H7 (cell line): ENCODE measurements at places on chromosomes 4 and X. TPM values are rescaled to one million over a fixed set of nuclear protein-coding genes. Genes with fewer than 3 reads are reported as not detected.

DNA sequence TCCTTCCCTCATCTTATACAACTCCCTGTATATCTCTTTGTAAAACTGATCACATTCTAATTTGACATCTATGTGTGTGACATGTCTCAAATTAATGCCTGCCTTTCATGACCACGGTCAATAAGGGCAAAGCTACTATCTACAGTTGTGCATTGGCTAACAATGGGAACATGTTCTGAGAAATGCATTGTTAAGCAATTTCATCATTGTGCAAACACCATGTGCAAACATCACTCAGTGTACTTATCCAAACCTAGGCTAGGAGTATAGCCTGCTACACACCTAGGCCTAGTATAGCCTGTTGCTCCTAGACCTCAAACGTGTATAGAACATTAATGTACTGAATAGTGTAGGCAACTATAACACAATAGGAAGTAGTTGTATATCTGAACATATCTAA lies 95.0 kb downstream of the BANK1 start:
- no peak for DNase-seq

DNA sequence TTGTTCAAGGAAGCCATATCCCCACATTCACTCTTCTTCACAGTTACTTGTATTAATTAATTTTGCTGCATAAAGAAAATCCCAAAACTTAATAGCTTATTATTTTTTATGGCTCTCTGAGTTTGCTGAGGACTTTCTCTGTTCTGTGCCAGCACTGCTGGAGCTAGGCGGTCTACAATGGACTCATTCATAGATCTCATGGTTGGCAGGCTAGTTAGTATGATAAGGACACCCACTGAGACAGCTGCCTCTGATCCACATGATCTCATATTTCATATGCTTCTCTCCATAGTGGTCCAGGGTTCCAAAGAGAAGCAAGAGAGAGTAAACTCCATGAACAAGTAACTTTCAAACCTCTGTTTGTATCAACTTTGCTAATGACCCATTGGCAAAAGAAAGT lies 170.2 kb downstream of the ADGRA3 start:
- DNase-seq, result no peak

GRCh38 chrX:19863212-19863856 lies 24.1 kb downstream of the SH3KBP1 start:
- no peak for DNase-seq

The PHKA1 gene
- 7.1 and 10.5 TPM in 2 replicates for total RNA-seq

The CFAP47 gene
- 0.07 TPM in 1 of 2 replicates, not detected in the other for total RNA-seq

The FRAS1 gene
- 20.9 and 27.9 TPM in 2 replicates for total RNA-seq

The ZMAT1 gene
- 0.87 and 3.3 TPM in 2 replicates for total RNA-seq
